ENCODE measurements at places on chromosomes 5 and 9.

GRCh38 chr5:67299231-67299735 is 102.7 kb upstream of the CD180 start:
- no peak for DNase-seq

- DNase-seq, result no peak
These were observed 181.3 kb downstream of the GRIA1 start for GRCh38 chr5:153671653-153672346.

- no peak for DNase-seq
These were observed 320.4 kb upstream of the EFNA5 start for GRCh38 chr5:107990881-107991810.

DNA sequence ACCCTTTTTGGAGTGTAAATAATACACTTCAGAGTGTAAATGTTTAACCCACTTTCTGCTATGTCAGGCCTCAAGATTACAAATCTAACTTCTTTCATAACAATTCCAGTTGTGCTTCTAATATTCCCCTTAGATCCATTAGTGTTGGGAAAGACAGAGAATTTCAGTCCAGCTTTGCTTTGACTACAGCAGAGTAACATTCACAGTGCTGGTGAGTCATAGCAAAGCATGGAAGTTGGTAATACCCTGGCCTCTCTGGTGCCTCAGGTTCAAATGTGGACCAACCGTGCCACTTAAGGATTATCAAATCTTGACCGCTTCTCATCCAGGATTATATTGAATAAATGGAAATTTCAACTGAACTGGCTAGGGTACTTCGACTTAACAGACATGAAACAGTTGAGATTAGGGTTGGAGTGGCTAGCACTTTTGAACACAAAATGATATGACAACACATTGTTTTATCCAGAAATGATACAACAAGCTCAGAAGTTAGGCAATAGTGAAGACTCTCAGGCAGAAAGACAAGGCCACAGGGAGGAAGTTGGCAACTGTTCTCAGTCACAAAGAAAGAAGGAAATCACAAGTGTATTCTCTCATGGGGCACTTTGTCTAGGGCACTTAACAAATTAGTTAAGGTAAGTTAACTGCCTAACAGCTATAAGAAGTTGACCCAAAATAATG is 24.4 kb upstream of the RASA1 start:
- peak; percentile 15 for DNase-seq

DNA sequence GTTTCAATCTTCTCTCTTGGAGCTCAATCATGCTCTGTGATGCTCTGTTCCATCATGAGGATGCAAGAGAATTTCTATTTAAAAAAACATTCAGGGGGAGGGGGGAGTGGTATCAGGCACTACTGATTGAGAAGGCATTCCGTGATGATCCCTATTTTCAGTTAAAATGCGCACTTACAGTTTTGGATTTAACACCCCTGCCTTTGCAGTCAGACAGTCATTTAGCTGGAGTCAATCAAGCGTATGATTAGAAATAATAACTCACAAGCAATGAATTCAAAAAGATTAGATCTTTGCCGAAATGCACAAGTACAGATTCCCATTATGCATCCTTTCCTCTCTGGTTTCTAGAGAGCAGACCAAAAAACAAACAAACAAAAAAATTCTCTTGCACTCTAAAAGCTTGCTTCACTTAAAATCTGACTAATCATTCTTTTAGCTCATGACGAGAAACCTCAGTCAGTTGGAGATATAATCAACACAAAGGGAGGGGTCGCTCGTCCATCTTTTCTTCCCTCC is 55.4 kb downstream of the EFNA5 start:
- no peak for DNase-seq

DNA sequence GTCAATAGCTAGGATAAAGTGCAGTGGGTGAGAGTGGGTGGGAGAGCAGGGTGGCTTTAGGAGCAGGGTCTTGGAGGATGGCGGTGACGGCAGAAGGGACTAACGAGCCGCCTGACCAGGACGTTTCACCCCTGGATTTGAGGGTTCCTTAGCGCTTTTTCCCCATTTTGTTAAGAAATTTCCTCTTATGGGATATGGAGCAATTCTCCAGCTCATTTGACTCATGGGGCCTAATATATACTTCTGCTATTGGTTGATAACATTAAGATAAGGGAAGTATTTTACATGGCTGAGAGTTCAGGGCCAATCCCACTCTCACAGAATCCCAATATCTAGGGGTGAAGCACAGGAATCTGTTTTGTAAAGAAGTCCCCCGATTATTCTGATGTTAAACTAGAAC is 17.6 kb downstream of the CD180 start:
- no peak for DNase-seq

GRCh38 chr9:138006576-138007233 is 129.1 kb downstream of the CACNA1B start:
- no peak for DNase-seq
